ENCODE measurements at places on chromosomes 4 and X.

DNA sequence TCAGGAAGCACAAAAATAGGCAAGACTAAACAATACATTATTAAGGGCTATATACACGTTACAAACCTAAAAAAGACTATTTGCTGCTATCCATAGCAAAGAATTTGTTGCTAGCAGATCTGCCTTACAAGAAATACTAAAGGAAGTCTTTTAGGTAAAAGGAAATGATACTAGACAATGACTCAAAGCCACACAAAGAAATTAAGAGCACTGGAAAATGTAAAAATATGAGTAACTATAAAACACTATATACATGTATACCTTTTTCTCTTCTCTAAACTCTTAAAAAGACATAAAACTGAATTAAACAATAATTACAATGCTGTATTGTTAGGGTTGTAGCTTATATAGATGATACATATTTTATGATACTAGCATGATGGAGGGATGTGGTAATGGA is 25.7 kb downstream of the SLC9A7 start:
- DNase-seq = no peak

- no peak for DNase-seq
Observed at GRCh38 chr4:10320130-10320529, 137.1 kb downstream of the ZNF518B start.

GRCh38 chrX:154902408-154902807 is 16.3 kb downstream of the F8A1 start:
- DNase-seq = no peak

- DNase-seq = no peak
Observed at GRCh38 chr4:22416403-22416802, 99.5 kb downstream of the ADGRA3 start.

GRCh38 chrX:119999087-119999634 is 55.6 kb upstream of the NKAP start:
- no peak for DNase-seq

- no peak for DNase-seq
Observed at GRCh38 chrX:45140812-45141211, 59.9 kb downstream of the DIPK2B start.

- DNase-seq = peak; percentile 59
Observed at GRCh38 chr4:40924096-40924792, 174.5 kb downstream of the NSUN7 start.

DNA sequence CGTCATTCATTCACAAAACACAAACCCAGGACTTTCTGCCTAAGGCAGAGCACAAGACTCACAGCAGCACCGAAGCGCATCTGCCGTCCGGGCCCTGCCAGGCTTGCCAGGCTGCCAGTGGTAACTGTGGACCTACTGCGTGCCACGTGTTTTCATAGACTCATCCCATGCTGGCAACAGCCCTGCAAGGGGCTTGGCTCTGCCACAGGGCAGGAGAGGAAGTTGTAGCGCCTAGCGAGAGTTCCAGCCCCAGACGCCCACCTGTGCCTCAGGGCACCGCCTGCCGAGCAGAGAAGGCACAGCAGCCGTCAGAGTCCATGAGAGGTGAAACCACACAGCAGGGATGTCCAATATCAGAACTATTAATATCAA is 18.9 kb upstream of the MRFAP1 start:
- no peak for DNase-seq

DNA sequence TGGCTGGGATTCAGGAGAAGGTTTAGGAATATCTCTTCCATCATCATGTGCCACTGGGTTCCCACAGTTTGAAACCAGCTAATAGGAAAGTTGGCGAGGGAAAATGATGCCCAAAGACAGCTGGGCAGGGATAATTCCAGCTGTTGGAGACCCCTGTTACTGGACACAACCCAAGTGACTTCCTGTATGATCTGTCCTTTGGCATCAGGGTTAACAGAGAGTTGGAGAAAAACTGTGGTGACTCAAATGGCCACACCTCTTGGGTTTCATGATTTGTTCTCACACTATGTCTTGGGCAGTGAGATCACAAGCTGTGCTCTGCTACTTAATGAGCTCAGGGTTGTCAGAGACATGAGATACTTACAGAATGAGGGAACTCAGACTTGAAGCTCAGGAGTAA is 3.8 kb downstream of the FGF16 start:
- no peak for DNase-seq

DNA sequence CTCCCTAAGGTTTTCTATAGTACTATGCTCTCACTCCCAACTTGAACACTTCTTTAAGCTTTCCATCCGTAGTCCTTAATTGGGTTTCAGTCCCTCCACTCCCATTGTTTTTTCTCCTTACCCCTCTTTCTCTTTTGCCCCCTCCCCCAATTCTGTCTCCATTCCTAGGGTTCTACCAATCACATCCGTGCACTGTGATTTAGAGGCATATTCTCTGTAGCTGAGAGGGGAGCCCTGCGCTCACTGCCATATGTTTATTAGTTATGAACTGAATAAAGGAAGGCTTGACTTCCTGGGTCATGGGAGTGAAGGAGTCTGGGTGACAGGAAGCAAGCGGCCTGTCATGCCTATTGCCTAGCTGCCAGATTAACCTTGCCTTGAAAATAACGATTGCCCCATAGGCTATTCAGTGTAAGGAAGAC is 471 bp downstream of the MCTS1 start:
- peak; percentile 6 for DNase-seq

DNA sequence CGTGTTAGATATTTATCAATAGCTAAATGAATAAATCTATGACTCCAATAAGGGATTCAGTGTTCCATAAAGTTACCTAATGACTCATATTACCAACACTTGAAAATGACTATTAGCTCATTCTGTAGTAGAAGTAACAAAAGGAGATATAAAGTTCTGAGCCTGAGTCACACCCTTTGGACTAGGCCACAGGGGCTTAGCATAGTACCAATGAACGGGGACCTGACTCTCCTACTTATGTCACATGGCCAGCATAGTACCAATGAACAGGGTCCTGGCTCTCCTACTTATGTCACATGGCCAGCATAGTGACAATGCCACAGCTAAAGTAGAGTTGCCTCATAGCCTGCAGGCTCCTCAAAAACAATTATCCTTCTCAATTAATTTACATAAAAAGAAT is 43.7 kb downstream of the MAGEB16 start:
- DNase-seq = no peak

GRCh38 chr4:22478426-22478825 is 37.4 kb downstream of the ADGRA3 start:
- no peak for DNase-seq

- no peak for DNase-seq
Observed at GRCh38 chrX:145484740-145485139, 237.4 kb downstream of the SPANXN1 start.

GRCh38 chr4:140048419-140048995 is 105.5 kb downstream of the MAML3 start:
- no peak for DNase-seq

DNA sequence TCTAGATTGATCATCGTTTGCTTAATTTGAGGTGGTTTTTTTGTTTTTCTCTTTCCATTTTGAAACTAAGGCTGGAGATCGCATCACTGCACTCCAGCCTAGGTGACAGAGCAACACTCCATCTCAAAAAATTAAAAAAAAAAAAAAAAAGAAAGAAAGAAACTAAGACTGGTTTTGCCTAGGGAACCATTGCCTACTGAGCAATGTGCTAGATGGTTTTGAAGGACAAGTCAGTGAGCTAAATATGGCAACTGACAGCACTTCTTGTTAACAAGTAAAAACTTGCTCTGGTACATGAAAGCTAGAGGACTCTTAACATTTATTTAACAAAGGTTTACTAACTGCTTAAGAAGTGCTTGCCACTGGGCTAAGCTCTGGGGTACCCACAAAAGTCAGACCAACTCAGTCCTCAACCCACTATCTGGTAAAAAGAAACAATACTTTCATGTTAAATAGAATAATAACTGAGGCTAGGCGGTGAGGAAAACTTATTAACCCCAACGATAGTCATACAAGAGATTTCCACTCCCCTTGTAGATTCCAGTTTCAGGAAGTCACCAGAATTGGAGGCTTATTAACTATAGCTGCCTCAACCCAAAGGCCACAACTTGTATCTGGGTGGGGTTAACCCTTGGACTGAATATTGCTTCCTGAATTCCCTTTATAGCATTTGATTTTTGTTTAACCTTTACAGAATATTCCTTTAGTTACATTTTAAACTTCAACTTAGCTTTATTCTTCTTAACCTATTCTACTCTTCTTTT is 111.6 kb downstream of the FRYL start:
- DNase-seq = no peak

DNA sequence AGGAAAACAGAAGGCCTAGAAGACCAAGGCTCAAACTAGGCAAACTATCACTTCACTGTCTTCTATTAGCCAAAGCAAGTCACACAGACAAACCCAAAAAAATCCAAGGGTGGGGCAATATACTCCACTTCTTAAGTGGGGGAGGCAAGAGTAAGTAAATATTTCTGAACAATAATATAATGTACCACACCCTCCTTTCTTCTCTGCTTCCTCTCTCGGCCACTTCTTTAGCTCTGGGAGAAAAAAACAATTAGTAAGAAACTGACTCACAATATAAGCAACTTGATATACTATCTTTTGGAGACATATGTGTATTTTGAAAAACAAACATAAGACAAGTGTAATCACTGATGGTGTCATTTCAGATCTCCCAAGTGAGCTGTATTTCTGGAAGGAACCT is 14.8 kb downstream of the DCAF8L1 start:
- DNase-seq = no peak
